Epithelial cell of proximal tubule (primary cell): ENCODE measurements at places on chromosomes 3 and 15. TPM values are rescaled to one million over a fixed set of nuclear protein-coding genes. Genes with fewer than 3 reads are reported as not detected.

Gene CTXN2
- total RNA-seq = not detected in 2 replicates

Gene FMN1
- total RNA-seq = 2.7 and 4.3 TPM in 2 replicates

Gene SLC30A4
- 2.1 and 2.5 TPM in 2 replicates for total RNA-seq

Gene SLC4A7
- 36.0 and 74.0 TPM in 2 replicates for total RNA-seq

Gene C3orf22
- not detected in 2 replicates for total RNA-seq

Gene ZIC1
- total RNA-seq = not detected in 2 replicates

Gene ACAP2
- 19.9 and 26.2 TPM in 2 replicates for total RNA-seq

Gene GLDN
- not detected in 2 replicates for total RNA-seq

Gene IVD
- total RNA-seq = 34.4 and 41.2 TPM in 2 replicates

Gene HGD
- 5.9 and 18.1 TPM in 2 replicates for total RNA-seq

Gene INSYN1
- total RNA-seq = under 0.01 and 2.0 TPM in 2 replicates

Gene DNAH12
- not detected in 2 replicates for total RNA-seq

Gene GPR87
- 5.0 and 12.0 TPM in 2 replicates for total RNA-seq

Gene SLC51B
- not detected in 2 replicates for total RNA-seq

Gene LDHAL6B
- total RNA-seq = not detected in 2 replicates

Gene DRD3
- not detected in 2 replicates for total RNA-seq

Gene ERICH6
- total RNA-seq = not detected in 2 replicates

Gene ITGB5
- total RNA-seq = 129 and 141 TPM in 2 replicates

Gene TGM5
- total RNA-seq = 0.06 TPM in 1 of 2 replicates, not detected in the other

Gene SEMA3F
- total RNA-seq = 36.0 and 58.6 TPM in 2 replicates

Gene RTP1
- total RNA-seq = not detected in 2 replicates

Gene NEK11
- 3.9 and 4.6 TPM in 2 replicates for total RNA-seq

Gene GOLGA6B
- total RNA-seq = 0.35 TPM in 1 of 2 replicates, not detected in the other

Gene ASB14
- not detected in 2 replicates for total RNA-seq

Gene ANKUB1
- total RNA-seq = not detected in 2 replicates

Gene TGM4
- total RNA-seq = 0.07 TPM in 1 of 2 replicates, not detected in the other

Gene NR2C2
- total RNA-seq = 15.4 and 16.3 TPM in 2 replicates

Gene SAMD7
- not detected in 2 replicates for total RNA-seq

Gene XCR1
- not detected in 2 replicates for total RNA-seq

Gene ZBED2
- 2.4 and 14.7 TPM in 2 replicates for total RNA-seq

Gene ONECUT1
- not detected in 2 replicates for total RNA-seq

Gene ULK4
- total RNA-seq = 2.2 and 3.4 TPM in 2 replicates

Gene PRTG
- 4.4 and 10.1 TPM in 2 replicates for total RNA-seq
